ENCODE measurements at places on chromosomes 2 and 18.
A peak's percentile ranks its signal among the peaks of the same experiment; 100 is the strongest.

- DNase-seq: no peak
Observed at GRCh38 chr2:37587817-37588216, 83.6 kb downstream of the CDC42EP3 start.

DNA sequence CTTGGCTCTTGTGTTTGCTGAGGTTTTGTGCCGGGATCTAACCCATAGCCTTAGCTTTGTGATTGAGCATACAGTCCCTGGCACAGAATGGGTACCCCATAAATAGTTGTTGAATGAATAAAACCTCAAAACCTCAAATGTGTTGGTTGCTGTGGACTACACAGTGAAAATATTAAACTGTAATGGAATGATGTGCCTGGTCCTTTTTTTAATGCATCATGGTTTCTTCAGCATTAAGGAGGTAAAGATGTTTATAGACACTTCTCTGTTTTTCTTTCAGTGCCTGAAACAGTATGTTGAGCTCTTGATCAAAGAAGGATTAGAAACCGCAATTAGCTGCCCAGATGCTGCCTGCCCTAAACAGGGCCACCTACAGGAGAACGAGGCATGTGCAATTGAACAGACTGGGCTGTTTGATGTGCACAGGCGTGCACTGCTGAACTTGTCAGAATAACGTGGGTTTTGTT, 97.0 kb downstream of the RNF144A start:
- DNase-seq: peak; percentile 43

DNA sequence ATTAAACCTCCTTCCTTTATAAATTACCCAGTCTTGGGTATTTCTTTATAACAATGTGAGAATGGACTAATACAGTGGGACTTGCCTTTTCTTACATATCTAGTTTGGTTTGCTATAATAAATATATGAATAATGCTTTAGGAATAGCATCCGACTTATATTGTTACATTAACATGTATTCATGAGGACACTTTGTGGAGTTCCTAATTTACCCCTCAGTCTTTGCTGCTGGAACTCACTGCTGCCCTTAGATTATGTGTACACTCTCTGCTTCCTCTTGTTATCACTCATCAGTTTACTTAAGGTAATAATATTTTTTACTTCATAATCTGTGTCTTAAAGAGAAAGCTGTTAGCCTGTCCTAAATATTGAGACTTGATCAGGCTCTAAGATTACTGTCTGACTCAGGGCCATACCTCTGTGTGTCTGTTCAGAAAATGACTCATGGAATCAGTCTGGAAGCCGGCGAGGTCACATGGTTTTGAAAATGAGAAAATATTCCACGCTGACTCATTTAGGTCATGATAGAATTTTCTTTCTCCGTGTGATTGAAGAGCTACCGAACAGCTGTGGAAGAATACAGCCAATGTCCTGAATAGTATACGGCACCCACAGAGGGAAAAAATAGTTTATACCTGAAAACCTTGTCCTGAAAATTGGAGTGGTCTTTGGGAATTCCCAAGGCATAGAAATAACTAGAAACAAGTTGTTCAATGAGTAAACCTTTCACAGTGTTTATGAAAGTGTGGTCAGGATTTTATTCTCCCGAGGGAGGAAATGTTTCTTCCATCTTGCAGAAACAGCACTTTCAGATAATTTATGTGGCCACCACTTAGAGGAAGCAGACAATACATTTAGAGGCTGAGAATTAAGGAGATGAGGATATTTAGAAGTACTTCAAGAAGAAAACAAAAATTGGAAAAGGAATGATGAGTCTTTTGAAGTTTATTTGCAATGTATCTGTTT, 156.4 kb downstream of the DSEL start:
- no peak for DNase-seq

GRCh38 chr2:209905691-209906090, 96.7 kb upstream of the RPE start:
- no peak for DNase-seq

DNA sequence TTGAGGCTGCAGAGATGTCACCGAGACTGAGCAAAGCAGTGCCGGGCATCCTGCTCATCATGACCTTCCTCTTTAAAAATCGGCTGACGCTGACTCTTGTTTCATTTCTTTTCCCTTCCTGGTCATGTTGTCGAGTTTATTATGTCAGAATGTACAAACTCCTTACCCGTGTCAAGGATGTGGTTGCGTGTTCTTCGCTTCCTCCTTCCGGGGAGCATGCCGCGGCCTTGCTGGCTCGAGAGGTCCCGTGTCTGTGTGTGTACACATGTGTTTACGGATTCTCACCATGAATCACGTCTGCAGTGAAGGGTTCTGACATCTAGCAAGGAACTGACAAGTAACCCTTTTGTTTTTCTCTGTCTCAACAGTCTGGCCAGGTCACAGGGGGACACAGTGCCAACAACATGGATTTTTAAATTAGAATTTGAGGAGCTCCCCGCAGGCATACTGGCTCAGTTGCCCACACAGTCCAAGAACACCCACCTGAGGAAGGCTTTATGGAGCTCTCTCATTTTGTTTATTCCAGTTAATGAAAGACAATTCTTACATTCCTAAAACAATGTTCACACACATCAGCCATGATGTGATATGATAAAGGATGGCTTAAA, 60.2 kb downstream of the MYT1L start:
- no peak for DNase-seq

DNA sequence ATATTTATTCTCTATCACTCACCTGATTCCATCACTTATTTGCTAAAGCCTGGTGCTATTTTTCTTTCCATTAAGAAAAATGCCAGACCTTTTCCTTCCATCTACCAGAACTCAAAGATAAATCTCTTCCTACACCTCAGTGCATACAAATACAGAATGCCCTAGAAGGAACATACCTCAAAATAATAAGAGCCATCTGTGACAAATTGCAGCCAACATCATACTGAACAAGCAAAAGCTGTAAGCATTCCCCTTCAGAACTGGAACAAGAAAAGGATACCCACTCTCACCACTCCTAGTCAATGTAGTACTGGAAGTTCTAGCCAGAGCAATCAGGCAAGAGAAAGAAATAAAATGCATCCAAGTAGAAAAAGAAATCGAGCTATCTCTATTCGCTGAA, 315.9 kb upstream of the UBE2E3 start:
- no peak for DNase-seq

- DNase-seq: no peak
Observed at GRCh38 chr2:64675860-64676259, 22.1 kb upstream of the SERTAD2 start.

- DNase-seq: no peak
Observed at GRCh38 chr2:55419233-55419678, 400 bp downstream of the CCDC88A start.

GRCh38 chr2:54724560-54725342, 1.3 kb downstream of the EML6 start:
- peak; percentile 52 for DNase-seq
